ENCODE measurements at places on chromosomes 2 and 18. TPM values are rescaled to one million over a fixed set of nuclear protein-coding genes. Genes with fewer than 3 reads are reported as not detected.

GRCh38 chr2:11004199-11004598 lies 92.5 kb downstream of the KCNF1 start:
- no peak overlapping the region for H3K27ac ChIP-seq
- H3K4me1 ChIP-seq, result peaks cover 13% of the 10 kb centered on the region
- H3K4me3 ChIP-seq, result no peak overlapping the region
- no peaks in the 10 kb centered on the region for H3K27me3 ChIP-seq
- no peaks in the 10 kb centered on the region for H3K36me3 ChIP-seq

- peaks cover 23% of the 10 kb centered on the region for H3K4me1 ChIP-seq
- no peaks in the 10 kb centered on the region for H3K36me3 ChIP-seq
- no peaks in the 10 kb centered on the region for H3K27me3 ChIP-seq
These were observed 984 bp upstream of the MSH2 start for GRCh38 chr2:47401789-47402554.

DNA sequence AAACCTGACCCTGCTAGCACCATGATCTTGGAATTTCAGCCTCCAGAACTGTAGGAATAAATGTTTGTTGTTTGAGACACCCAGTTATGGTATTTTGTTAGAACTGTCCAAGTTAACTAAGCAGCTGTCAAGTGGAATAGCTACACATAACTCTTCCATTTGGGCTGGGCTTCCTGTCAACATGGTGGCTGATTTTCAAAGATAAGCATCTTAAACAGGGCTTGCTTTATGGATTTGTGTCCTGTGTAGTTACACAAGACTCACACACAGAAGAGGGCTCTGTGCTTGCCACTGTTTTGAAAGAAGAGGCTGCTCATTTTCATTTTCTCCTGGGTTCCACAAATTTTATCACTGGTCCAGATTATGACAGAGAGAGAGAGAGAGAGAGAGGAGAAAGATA lies 35.7 kb downstream of the GCG start:
- H3K36me3 ChIP-seq, result no peaks in the 10 kb centered on the region
- H3K27ac ChIP-seq, result no peak overlapping the region
- DNase-seq, result no peak
- no peak overlapping the region for H3K4me3 ChIP-seq
- H3K27me3 ChIP-seq, result no peaks in the 10 kb centered on the region

DNA sequence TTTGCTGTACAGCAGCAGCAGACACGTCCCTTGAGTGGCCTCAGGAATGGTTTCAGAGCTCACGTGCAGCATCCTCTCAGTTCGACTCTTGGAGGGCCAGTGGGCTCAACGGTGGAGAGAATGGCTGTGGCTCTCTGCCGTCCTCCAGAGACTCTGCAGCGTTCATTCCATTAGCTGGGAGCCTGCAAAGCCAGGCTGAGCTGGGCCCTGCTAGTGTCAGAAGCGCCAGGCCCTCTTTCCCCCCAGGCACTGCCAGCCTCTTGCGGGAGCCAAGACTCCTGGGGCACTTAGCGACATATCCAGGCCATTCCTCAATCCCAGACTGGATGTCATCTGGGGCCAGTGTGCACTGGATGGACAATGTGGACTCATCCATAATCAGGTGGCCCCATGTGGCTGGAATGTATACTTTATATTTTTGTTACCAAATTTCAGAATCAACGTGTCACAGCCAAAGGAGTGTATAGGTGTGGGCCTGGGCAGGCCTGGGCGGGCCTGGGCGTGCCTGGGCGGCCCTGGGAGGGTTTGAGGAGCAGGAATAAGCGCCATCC lies 125.1 kb upstream of the EPAS1 start:
- no peaks in the 10 kb centered on the region for H3K36me3 ChIP-seq
- H3K4me1 ChIP-seq, result no peaks in the 10 kb centered on the region
- no peak overlapping the region for H3K27ac ChIP-seq
- no peaks in the 10 kb centered on the region for H3K27me3 ChIP-seq
- DNase-seq, result no peak
- H3K4me3 ChIP-seq, result no peak overlapping the region

DNA sequence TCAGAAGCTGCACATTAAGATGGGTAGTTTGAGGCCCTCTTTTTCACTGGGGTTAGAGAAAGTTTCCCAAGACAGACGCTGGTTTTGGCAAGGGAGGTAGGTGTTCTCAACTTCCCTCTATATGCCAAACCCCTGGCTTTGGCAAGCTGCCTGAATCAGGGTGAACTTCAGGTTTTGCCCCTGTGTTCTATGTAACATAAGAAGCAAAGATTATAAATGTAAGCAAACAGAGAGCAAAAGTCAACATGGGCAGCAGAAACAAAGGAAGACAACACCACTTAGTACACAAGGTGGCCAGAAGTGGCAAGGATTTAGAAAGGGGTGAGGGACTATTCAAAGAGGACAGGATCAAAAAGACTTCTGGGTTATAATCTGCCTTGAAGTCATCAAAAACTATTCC lies 70.5 kb upstream of the TFCP2L1 start:
- H3K4me1 ChIP-seq, result no peaks in the 10 kb centered on the region
- no peak overlapping the region for H3K27ac ChIP-seq
- DNase-seq, result no peak
- no peak overlapping the region for H3K4me3 ChIP-seq

Gene SCN3A
- 0.01 TPM for polyA plus RNA-seq
